NCI-H524 treated with DMSO at 0.1 percent for 48 hours (cell line): ENCODE measurements at places on chromosomes 2 and 18.

GRCh38 chr2:223235986-223236385 lies 184.0 kb downstream of the KCNE4 start:
- DNase-seq, result no peak

GRCh38 chr18:3653851-3654441 lies 204.0 kb downstream of the TGIF1 start:
- no peak for DNase-seq

DNA sequence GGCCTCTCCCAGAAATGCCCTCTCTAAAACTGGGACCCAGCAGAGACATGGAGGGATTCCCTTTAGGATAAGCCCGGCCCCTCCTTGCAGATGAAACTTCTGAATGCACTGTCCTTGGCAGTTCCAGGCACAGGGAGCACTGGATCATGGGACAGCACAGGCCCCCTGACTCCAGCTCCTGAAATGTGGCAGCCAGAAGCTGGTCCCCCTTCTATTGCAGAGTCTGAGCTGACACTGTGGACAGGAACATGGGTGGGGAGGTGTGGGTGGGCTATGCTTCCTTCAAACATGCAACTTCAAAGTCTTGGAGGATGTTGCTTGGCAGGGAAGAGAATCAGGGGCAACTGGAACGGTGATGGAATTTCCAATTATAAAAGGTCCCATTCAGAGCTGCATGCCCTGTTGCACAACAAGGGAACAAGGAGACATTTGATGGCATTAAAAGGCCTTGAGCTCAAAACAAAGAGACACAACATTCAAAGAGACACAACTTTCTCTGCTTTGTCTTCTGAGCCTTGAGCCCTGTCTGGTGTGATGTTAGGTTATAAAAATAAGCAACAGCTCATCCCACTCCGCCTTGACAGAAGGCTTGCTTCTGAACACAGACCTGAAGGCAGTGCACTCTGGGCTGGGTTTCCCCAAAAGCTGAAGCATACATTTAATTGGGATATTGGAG lies 239.0 kb downstream of the OSR1 start:
- DNase-seq, result no peak

DNA sequence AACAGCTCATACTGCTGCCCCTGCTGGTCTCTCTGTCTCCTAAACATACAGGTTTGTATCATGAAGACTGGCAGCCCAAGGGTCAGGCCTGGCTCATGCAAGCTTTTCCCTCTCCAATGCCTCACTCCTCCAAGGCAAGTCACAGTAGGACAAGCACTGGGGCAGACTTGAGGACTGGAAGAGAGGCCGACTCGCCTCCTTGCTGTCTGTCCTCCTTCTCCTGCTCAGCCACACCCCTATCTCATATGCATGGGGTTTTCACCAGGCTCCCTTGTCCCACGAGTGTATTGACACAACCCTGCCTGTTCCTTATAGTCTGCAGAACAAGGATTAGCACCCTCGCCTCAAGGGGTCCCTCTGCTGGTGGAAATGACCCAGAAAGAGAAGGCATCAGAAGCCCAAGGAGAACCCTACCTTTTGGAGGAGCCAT lies 223.7 kb downstream of the SOX11 start:
- no peak for DNase-seq

DNA sequence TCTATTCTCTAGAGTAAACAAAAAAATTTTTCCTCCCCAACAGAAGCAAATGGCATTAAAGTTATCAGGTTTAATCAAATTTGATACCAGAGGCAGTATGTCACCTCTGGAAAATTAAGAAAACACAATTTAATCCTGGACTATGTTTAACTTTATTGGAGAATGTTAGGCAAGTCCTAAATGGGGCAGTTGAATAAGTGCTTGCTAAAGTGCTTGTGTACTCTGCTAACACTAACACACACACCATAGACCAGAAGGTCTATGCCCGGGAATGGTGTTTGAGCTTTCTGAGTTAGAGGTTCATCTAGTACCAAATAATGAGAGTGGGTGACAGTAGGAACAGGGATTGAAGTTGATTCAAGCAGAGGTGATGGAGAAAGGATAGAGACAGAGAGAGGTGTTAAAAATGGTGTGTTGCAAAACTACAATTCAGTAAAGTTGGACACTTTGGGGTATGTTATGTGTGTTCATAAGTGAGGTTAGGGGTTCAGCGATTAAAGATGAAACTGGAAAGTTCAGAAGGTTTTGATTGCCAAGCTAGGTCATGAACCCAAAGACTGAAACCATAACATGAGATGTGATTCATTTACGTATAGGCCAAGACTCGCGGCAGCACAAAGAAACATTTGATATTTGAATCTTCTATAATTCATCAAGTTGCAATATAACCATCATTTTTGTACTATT lies 40.5 kb upstream of the PEX13 start:
- DNase-seq, result no peak

DNA sequence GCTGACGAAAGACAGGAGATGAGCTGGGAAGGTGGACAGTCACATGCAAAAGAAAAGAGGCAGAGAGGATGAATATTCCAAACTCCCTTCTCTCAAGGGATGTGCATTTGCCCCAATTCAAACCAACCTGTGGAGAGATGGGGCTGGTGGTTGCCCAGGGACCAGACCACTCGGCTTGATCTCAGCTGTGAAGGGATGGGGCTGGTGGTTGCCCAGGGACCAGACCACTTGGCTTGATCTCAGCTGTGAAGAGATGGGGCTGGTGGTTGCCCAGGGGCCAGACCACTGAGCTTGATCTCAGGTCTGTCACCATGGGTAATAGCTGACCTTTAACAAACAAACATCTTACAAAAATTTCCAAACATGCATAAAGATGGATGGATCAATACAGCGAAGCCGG lies 42.5 kb upstream of the SALL3 start:
- DNase-seq, result no peak
